ENCODE measurements at places on chromosomes 11 and 22.

DNA sequence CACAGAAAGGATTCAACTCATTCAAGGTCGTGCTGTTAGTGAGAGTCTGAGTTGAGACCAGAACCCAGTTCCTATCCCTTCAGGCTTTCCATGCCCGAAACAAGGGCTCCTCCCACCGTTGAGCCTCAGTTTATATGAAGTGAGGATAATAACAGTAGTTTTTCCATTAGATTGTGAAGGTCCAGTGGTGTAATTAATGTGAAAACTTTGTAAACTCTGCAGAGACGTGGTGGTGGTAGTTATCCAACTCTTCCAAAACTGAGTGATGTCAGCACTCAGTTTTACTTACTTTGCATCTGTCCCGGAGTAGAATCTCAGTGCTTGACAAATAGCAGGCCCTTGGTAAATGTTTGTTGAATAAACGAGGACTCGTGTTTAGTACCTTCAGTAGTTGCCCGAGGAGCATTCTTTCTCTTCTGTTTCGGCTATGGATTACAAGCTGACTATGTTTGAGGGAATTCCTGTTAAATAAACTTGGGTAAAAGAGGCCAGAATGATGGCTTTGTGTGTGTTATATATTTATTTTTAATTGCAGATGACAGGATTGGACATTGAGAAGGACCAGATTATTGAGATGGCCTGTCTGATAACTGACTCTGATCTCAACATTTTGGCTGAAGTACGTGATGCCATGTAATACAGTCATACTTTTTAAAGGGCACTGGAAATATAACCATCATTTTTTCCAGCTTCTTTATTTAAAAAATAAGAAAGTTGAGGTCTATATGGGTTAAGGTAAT is 1.0 kb downstream of the REXO2 start:
- peak; percentile 75 for DNase-seq

- no peak for DNase-seq
Observed at GRCh38 chr22:31604137-31604705, 57.8 kb downstream of the PISD start.

- DNase-seq = no peak
Observed at GRCh38 chr11:133243832-133244231, 288.5 kb downstream of the OPCML start.

- DNase-seq = no peak
Observed at GRCh38 chr11:73958521-73959141, 7.8 kb downstream of the DNAJB13 start.

DNA sequence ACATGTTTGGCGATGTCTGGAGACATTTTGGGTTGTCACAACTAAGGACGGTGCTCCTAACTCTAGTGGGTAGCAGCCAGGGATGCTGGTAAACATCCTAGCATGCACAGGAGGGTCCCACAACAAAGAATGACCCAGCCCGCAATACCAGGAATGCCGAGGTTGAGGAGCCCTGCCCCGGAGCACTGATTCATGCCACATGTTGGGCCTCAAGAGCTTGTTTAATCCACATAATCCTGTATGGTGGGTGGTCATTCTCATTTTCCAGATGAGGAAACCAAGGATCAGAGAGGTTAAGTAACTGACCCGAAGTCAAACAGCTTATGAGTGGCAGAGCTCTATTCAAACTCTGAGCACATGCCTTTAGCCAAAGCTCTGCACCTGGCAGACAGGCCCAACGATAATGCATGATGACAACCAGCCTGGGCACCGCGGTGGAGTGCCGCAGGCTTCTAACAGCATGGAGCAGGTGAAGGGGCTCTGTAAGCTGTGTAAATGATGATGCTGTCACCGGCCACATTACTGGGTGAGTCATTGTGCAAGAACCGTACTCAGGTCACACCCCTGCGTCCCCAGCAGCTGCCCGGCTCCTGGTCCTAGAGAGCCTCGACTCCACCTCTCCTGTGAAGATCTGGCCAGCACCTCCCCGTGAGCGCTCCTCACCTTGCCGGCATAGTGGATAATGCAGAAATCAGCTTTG is 58.6 kb downstream of the APOL1 start:
- DNase-seq = no peak

- no peak for DNase-seq
Observed at GRCh38 chr22:37242395-37242918, 1.6 kb downstream of the RAC2 start.

GRCh38 chr11:94245121-94245520 is 59.3 kb upstream of the IZUMO1R start:
- DNase-seq = peak; percentile 12

- peak; percentile 38 for DNase-seq
Observed at GRCh38 chr11:82733444-82734119, at the start of gene FAM181B. TSS of gene FAM181B (minus strand) at chr11:82733864. CDS start at chr11:82733729, 135 bp downstream.

- DNase-seq = no peak
Observed at GRCh38 chr11:100550912-100551632, 136.0 kb upstream of the ARHGAP42 start.

DNA sequence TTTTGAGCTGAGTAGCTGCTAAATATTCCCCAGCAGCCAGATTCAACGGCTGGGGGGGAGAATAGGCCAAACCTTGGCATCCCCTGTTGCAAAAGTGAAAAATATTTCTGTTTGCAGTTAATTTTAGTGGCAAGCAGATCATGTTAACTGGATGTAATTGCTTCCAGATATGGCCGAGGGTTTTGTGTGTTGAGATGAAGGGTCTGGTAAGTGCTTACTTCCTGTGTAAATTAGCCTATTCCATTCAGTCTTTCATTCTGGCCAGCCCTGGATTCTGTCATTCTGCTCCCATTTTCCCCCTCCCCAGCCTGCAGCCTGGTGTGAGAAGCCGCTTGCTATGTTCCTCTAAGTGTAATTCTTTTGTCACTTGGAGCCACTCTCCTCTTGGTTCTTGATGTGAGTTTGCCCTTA is 17.4 kb downstream of the ZBTB16 start:
- DNase-seq = no peak

All from adipocyte (in vitro differentiated cells).